ENCODE measurements at places on chromosomes 2 and 18.

GRCh38 chr2:157822993-157823392 lies 53.1 kb downstream of the ACVR1 start:
- DNase-seq: no peak

DNA sequence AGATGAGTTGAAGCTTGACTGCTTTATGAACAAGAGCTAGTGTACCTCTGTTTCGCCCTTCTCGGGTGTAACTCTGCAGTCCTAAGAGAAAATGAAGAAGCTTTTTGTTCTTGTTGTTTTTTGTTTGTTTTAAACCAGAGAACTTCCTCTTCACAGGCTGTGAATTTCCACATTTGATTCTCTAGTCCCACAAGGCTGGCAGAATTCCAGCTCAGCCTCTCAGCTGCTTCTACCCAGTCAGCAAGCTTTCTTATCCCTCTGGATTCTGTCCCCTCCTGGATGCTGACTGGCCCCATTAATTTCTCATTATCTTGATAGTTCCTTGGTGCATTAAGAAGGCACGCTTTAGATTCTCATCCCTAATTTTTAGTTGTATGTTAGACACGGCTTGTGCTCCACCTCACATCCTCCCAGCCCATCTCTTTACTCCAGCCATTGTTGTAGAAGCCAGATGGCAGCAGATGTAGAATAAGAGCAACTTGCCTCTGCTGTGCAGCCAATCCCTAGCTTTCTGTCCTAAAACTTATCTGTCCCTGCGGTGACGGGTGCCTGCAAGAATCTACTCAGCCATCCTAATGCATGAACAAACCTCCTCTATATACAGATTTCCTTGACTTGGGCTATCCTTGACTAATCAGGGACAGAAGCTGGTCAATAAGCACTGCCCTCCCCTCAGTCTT lies 12.3 kb upstream of the RESP18 start:
- no peak for DNase-seq

DNA sequence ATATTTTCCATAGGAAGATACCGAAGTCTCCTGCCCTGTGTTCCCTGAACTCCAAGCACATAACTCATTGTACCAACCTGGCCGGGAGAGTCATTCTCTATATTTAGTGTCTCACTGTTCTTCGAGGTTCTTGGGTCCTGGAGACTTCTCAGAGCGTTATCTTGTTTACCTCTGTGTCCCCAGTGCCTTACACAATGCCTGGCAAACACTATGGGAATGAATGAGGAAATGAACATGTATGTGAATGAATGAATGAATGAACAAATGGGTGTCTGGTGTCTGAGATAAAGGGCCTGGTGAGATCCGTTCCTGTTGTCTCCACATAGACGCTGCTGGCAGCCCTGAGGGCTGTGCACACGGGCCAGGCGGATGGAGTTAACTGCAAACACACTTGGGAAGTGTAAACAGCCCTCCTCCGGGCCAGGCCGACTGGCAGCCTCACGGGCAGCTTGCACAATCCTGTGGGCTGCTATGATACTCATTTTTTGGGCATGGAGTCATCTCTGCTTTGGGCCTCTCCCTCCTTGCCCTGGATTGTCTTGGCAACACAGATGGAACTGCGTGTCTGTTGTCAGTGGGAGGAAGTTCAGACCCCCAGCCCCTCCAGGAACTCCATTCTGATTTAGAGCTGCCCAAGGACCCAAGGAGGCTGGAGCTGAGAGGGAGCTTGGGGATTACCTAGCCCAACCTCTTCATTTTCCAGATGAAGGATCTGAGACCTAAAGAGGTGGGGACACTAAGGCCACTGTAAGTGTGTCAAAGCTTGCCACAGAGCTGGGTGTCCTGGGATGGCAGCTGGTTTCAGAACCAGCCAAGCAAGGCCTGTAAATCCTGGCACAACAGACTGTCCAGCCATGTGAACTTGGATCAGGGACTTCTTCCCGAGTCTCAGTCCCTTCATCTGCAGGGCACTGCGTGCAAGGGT lies 124.4 kb downstream of the INHBB start:
- DNase-seq: no peak

- DNase-seq: no peak
Observed at GRCh38 chr2:67948506-67948905, 114.3 kb downstream of the C1D start.

DNA sequence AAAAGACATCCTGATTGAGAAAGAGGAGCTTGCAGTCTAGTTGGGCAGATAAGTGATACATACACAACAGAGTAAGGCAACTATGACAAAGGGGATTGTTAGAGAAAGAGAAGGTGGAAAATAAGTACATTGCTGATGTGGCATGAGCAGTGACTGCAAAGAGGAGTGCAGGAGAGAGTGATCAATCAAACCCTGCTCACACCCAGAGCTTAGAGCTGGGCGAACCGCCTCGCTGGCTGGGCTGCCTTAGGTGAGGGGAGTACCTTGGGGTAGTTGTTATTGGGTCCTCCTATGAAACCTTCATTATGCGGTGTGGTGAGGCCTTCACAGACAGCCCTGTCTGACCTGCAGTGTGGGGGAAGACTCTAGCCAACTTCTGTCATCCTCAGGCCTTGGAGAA lies 161.7 kb downstream of the FHOD3 start:
- no peak for DNase-seq

DNA sequence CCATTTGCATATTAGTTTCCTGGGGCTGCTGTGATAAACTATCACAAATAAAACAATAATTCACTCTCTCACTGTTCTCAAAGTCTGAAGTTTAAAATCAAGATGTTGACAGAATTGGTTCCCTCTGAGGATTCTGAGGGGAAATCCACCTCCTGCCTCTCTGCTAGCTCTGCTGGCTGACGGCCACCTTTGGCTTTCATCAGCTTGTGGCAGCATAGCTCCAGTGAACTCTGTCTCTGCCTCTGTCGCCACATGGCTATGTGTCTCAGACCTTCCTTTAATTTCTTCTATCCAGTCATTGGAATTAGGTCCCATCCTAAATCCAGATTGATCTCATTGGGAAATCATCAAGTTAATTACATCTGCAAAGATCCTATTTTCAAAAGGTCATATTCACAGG lies 38.9 kb upstream of the TRIM43 start:
- DNase-seq: no peak

GRCh38 chr18:31278609-31279071 lies 39.3 kb upstream of the DSG1 start:
- DNase-seq: no peak

GRCh38 chr2:9087121-9087681 lies 83.7 kb upstream of the MBOAT2 start:
- DNase-seq: no peak

DNA sequence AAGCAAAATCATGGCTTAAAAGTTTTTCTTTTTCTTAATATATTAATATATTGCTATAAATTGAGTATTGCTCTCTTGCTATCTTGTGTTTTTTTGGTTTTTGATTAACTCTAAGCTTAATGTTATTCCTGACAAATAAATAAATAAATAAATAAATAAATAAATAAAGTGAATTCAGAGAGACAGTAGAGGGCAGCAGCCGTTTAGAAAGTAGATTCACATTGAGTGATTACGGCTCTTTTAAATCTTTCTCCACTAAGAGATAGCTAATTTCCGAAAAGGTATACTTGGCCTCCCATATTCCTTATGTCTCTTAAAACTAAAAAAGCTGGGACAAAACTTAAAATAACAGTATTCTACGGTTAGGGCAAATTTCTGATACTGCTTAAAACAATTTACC lies 34.3 kb downstream of the MSH2 start:
- DNase-seq: no peak

- DNase-seq: no peak
Observed at GRCh38 chr18:74377776-74378175, 62.1 kb downstream of the C18orf63 start.

GRCh38 chr2:239802185-239802649 lies 222.9 kb downstream of the NDUFA10 start:
- DNase-seq: no peak

Data from activated CD4-positive, alpha-beta T cell treated with anti-CD3 and anti-CD28 coated beads for 4 hours (primary cell).